ENCODE measurements at places on chromosomes 1 and 21.
A peak's percentile ranks its signal among the peaks of the same experiment; 100 is the strongest.

- no peak for DNase-seq
These were observed 876 bp upstream of the NAV1 start for GRCh38 chr1:201537891-201538611.

DNA sequence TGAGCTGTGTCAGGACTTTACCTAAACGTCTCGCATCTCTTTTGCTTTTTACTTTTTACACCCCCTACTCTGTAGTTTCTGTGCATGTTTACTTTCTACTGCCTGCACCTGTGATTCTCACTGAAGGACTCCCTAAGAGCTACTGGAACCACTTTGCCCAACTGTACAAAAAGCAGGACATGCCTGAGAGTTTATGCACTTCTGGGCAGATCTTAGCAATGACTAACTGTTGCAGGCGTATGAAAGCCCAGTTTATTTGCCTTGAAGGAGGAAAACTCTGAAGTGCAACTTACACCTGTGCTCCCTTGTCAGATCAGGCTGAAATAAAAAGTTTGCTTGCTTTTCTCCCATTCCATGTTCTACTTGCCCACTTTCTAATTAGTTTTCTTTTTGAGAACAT is 467.0 kb upstream of the USP24 start:
- no peak for DNase-seq

DNA sequence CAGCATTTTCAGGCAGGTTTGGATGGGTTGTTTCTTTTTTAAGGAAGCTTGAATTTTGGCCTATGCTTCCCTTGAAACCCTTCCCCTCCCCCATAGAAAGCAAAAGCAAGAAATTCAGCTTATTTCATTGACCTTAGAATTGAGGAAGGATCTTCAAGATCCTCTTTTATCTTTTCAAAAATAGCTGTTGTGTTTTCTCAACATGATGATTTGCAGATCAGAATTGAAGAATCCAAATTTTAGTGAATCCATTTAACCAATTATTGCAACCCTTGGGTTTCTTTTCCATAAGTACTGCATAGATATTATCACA is 73.7 kb downstream of the LRRC8C start:
- DNase-seq = no peak

DNA sequence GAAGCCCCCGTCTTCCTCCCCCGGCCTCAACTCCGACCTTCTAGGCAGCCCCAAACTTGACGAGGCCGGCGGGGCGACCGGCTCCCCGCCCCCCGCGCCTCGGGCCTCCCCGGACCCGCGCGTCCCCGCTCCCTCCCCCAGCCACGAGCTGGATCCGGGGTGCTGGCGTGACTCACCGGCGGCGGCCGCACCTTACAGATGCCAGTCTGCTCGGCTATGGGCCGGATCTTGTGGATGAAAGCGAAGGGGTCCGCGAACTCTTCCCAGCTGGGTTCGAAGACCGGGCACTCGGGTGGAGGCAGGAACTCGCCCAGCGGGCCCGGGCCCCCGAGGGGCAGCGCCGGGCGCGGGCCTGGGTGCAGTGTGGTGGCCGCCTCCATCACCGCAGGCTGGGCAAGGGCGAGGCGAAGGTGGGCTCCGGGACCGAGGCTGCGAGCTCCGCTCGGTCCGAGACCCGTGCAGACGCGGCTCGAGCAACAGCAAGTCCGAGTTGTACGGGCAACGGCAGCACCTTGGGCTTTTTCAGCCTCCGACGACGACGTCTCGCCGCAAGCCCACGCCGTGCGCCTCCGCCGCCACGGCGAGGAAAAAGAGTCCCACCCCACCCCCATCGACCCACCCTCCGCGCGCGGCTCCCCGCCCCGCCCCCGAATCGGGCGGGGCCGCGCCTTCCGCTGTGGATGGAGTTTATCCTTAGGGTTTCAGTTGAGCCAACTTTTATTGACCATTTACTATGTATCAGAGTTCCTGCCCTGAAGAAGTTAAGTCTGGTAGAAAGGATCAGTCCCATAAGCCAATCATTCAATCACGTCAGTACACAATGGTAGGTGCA is at the start of gene KDM5B:
TSS of gene KDM5B (minus strand) at position 496 of the 832 bp plus-strand sequence. CDS start at position 380, 116 bp downstream.
- peak; percentile 47 for DNase-seq

GRCh38 chr1:154747740-154748404 is 122.2 kb downstream of the KCNN3 start:
- no peak for DNase-seq

GRCh38 chr1:189983166-189983890 is 494.3 kb downstream of the BRINP3 start:
- no peak for DNase-seq

DNA sequence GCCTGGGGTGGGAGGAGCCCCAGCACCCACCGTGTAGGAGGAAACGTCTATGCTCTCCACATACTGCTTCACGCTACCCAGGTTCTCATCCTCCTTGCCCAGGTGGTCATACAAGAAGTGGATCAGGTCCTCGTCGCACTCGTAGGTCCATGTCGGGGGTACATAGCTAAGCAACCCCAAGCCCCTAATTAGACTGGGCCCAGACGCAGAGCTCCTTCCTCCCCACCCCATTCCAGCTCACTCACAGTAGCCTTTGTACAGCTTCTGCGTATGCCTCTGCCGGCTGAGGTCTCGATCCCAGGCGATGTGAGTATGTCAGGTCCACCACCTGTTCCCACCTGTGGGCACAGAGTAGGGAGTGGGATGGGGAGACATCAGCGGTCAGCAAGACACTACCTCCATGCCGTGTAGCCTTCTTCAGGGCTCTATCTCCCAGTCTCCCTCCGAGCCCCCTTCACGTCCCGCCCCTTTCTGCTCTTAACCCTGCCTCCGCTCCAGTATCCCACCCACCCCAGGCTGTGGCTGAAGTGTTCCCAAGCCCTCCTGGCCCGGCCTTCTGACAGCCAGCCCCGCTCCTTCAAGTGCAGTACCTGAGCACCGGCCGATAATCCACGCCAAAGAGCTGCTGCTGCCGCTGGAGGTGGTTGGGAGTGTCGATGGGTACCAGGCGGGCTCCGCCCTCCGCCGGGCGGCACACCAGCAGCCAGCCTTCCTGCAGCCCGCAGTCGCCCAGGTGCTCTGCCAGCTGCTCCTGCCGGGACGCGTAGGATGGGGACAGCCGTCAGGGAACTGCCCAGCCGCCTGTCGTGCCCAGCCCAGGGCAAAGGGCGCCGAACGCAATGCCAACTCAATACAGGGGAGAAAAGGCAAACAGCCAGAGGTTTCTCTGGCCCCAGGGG is 919 bp downstream of the HECTD3 start:
- DNase-seq = no peak

DNA sequence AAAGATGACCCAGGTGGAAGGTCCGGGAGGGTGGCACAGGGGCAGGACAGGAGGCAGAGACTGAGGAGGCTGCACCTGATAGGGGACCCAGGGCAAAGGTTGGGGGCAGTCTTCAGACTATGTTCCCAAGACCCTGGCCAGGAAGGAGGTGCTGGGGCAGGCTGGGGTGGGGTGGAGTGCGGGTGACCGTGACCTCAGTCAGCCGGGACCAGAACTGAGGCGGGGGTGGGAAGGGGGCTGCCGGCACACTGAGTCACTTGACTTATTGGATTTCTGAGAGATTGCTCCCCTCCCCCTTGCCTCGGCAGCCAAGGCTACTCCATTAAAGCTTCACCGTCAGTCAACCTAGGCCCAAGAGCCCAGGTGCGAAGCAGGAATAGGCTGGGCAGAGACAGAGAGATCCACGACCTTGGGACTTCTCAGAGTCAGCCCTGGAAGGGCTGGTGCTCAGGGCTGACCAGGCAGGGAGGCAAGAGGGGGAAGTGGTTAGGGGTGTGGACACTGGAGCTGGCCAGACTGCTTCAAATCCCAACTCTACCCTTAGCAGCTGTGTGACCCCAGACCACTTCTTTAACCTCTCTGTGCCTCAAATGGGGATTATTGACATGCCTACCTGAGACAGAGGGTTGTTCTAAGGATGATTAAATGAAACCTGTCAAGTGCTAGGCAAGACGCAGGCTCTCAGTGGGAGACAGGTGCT is 47.9 kb upstream of the LAPTM5 start:
- DNase-seq = no peak

DNA sequence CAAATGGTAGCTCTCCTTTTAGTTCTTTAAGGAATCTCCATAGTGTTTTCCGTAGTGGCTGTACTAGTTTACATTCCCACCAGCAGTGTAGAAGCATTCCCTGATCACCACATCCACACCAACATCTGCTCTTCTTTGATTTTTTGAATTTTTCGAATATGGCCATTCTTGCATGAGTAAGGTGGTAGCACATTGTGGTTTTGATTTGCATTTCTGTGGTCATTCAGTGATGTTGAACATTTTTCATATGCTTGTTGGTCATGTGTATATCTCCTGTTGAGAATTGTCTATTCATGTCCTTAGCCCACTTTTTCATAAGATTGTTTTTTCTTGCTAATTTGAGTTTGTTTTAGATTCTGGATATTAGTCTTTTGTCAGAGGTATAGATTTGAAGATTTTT is 84.6 kb upstream of the B3GALT2 start:
- DNase-seq = no peak

DNA sequence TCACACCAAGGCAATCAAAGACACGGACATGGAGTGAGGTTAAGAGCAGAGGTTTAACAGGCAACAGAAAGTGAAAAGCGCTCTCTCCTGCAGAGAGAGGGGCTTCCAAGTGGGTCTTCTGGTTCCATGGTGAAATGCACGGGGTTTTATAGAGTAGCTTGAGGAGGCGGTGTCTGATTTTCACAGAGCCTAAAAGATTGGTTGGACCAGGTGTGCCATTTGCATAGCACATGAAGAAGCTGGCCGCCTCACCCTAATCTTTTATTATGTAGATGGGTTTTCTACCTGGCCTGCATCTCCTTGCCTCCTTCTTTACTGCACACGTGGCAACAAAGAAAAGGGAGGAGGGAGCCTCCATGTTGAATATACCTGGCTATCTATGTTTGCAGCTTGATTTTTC is 197.3 kb downstream of the RYR2 start:
- DNase-seq = no peak

DNA sequence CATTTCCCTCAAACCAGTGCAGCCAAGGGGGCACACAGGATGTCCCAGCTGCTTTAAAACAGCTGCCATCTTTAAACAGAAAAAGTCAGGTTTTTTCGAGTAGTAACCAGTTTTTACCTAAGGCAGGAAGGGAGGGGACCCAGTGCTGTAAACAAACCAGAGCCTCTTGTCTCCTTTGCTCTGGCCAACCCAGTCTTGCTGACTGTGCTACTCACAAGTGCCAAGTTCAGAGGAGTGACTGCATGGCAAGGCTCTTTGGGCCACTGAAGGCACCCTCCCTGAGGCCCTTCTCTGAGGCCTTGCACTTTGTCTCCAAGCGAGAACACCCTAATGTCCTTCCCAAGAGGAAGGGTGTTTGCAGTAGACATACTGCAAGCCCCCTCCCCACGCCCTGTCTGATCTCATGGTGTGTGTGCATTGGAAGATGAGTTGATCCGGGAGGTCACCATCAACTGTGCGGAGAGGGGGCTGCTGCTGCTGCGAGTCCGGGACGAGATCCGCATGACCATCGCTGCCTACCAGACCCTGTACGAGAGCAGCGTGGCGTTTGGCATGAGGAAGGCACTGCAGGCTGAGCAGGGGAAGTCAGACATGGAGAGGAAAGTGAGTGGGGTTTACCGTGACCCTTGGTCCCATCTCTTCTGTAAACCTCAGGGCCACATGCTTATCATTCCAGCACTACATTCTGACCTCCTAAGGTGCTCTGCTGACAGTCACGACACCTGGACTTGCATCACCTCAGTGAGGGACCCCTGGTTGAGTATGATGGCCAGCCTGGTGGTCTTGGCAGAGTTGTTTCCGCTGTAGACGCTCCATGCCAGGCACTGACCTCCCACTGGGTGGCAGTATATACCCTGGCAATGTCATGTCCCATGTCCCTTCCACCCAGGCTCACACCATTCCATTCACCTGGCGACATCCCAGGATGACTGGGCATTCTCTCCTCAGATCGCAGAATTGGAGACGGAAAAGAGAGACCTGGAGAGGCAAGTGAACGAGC is 4.7 kb downstream of the DNALI1 start:
- peak; percentile 7 for DNase-seq

DNA sequence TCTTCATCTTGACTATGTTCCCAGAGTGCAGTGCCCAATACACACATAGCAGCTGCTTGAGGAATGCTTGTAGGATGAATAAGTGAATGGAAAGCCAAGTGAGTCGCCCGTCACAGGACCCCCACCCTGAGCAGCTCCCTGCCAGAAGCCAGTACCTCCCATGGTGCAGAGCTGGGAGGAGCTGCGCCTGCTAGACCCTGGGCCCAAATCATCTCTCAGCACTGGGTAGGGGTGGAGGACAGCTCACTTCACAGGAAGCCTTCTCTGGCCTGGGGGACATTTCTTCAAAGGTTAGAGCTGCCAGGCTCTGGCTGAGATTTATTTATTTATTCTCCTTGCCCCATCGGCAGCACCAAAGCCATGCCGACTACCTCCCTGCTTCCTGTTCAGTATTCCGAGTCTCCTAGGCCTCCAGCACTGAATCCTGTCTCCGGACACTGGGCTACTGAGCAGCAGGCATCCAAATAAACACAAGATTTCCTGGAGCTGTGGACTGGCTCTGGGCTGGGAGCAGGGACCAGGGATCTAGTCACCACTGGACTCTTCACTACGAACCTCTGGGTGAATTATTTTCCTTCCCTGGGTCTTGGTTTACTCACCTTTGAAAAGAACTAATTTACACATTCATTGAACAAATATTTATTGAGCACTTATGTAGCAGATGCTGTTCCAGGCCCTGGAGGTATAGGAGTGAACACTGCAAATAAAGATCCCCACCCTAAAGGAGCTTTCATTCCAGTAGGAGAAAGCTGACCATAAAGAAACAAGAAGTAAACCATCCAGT is 187.7 kb downstream of the TRABD2B start:
- no peak for DNase-seq

DNA sequence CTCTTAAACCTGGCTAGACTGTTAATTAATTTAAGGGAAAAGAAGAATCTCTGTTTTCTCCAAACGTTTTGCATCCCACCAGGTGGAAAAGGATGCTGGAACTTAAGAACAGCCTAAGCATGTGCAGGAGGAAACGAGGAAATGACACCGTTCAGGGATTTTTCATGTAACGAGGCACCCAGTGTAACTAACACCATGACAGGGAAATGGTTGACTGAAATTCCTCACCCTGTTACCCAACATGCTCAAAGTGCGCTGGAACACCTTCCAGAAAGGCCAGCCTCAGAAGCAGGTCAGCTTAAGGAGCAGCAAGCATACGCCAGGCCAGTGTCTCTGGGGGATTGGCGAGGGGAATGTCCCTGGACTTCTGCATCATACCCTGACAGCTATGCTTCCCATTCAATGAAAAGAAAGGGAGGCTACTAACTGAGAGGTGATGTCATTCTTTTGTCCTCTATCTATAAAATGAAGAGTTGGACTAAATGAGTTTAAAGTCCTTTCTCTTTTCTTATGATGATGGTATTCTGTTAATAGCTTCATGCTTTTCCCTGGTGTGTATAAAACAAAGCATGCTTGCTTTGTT is 21.6 kb downstream of the TNN start:
- no peak for DNase-seq
